ENCODE measurements at places on chromosomes 6 and 20.

GRCh38 chr6:80623066-80623815 lies 516.8 kb downstream of the BCKDHB start:
- DNase-seq: no peak

DNA sequence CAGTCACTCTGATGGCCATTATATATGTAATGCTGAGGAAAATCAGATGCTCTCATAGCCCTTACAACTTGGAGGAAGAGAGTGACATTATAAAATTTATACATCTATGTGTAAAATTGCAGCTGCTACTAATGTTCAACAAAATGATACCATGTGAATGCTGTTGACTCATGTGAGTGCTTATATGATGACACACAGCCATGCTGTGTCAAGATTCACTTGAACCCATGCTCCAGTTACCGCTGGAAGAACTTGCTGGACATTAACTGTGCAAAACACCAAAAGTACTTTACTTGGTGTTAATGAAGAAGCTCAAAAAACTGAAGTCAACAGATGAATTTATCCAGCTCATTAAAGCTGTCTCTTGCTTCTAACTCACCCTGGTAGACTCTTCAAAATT lies 318.9 kb upstream of the PLCB4 start:
- DNase-seq: no peak

GRCh38 chr6:79334674-79335073 lies 100.2 kb upstream of the HMGN3 start:
- DNase-seq: no peak

GRCh38 chr6:165791306-165791705 lies 128.3 kb upstream of the PDE10A start:
- no peak for DNase-seq

- no peak for DNase-seq
Observed at GRCh38 chr6:148629592-148630465, 117.0 kb upstream of the UST start.

DNA sequence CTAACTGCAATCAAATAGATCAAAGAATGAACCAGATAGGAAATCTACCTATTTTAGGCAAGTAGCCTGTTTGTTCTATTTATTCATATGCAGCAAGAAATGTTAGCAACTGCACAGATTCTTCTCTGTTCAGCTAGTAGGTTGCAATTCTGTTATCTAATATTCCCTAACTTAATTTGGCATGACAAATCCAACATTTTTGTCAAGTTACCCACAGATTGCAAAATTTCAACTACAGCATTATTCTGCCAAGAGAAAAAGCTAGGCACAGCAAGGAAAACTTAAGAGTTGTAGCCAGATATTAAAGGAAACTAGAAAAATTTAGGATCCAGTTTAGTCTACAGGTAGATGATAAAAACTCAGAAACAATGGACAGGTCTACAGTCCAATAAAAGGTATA lies 104.4 kb upstream of the SYNCRIP start:
- no peak for DNase-seq

GRCh38 chr6:42937548-42938427 lies 8.5 kb downstream of the CNPY3 start:
- no peak for DNase-seq

DNA sequence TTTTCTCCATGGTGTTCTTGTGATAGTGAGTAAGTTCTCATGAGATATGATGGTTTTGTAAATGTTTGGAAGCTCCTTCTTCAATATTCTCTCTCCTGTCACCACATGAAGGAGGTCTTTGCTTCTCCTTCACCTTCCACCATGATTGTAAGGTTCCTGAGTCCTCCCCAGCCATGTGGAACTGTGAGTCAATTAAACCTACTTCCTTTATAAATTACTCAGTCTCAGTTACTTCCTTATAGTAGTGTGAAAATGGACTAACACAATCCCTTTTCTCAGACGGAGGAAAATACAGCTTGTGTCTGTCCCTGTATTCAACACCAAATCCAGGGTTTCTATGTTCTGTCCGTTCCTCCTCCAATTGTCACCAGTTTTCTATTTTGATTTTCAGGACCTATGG lies 181.0 kb downstream of the ALDH8A1 start:
- DNase-seq: no peak

DNA sequence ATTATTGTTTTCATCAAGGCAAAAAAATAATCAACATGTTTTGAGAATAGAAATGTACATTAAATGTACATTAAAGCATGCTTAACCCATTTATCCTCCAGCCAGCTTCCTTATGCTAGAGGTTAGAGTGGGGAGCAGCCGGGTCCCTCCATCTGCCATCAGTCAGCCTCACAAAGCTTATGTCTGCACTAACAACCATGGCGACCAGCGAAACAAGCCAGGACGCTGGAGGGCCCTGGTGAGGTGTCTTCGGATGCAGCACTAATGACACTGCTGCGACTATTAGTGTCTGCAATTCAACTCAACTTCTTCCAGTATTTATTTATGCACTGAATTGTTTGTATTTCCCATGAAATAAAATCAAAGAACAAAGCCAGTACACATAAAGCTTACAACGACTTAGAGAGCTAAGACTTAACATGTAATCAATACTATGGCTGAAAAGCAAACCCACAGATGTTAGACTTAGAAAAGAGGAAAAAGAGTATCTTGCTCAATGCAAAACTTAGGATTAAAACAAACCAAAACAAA lies 6.8 kb downstream of the CLDN20 start:
- no peak for DNase-seq
